ENCODE measurements at places on chromosomes 7 and 10. TPM values are rescaled to one million over a fixed set of nuclear protein-coding genes. Genes with fewer than 3 reads are reported as not detected.

- DNase-seq = no peak
Measured at GRCh38 chr7:6607651-6608051, 7.8 kb upstream of the ZNF853 start.

- no peak for DNase-seq
Measured at GRCh38 chr7:115004121-115004520, 82.2 kb downstream of the MDFIC start.

- DNase-seq = no peak
Measured at GRCh38 chr7:33558549-33559323, 346.6 kb upstream of the BMPER start.

GRCh38 chr10:73931767-73932619 is 21.1 kb downstream of the PLAU start:
- DNase-seq = no peak

DNA sequence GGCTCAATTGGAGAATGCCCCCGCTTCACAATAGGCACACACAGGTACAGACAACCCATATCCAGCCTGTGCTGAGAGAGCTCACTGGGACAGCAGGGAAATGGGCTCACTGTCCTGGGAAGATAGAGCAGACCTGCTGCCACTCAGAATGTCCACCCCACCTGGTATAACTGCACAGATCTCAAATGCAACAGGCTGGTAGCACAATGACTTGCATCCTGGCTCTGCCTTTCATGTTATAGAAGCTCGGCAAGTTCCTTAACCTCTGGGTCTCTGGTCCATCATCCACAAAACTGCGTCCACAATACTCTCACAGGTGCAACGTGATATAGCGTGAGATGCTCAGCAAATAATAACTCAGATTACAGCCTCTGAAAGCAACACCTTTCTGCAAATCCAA is 295.4 kb downstream of the GRID1 start:
- no peak for DNase-seq

GRCh38 chr7:47442605-47442865 is 139.4 kb downstream of the TNS3 start:
- no peak for DNase-seq

- DNase-seq = peak; percentile 45
Measured at GRCh38 chr10:15169555-15170401, 1.3 kb upstream of the NMT2 start.

DNA sequence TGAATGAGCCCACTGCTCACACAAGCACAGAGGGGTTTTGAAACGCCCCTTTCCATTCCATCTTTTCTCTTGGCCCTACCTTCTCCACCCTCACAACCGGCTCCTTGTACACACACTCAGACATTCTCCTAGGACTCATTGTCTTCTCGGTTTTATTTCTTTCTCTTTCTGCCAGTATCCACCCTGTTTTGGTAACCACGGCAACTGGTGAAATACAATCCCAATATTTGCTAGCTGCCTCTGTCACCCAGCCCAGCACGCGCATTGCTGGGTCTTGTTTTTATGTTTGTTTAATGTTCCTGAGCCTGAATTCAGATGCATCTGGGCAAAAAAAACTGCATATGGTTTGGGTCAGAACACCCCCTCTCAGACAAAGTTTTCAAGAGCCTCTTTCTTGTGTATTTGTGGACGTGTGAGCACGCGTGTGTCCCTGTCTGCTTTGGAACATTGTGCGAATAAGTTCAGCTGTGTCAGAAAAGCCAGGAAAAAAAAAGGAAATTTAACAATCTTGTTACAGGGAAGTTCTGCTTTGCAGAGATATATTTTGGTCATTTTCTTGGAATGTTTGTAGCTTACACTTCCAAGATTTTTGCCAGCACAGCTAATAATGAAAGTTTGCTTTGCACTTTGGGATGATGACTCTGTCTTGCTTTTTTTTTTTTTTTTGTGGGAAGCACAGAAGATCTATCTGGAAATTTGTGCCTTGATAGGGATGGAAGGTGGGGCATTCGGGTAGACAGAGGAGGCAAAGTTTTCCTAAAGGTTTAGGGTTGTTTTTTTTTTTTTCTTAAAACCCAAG is 225.9 kb downstream of the TRIL start:
- no peak for DNase-seq

GRCh38 chr10:116084161-116084560 is 188.8 kb downstream of the GFRA1 start:
- DNase-seq = no peak

GRCh38 chr10:112141292-112141691 is 42.3 kb downstream of the GPAM start:
- DNase-seq = no peak

GRCh38 chr7:42774436-42774835 is 137.4 kb downstream of the C7orf25 start:
- no peak for DNase-seq

DNA sequence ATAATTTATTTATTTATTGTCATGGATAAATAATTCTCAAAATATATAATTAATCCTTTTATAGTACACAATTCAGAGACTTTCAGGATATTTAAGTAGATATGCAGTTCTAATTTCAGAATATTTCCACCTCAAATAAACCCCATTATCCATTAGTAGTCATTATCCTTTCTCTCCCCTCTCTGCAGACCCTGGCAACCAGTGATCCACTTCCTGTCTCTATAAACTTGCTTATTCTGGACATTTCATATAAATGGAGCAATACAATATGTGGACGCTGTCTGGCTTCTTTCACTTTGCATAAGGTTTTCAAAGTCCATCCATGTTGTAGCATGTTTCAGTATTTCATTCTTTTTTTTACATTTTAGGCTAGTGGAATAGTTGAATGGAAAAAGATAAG is 230.2 kb downstream of the FZD1 start:
- no peak for DNase-seq

GRCh38 chr7:144568233-144568632 is 164.7 kb upstream of the NOBOX start:
- DNase-seq = no peak

DNA sequence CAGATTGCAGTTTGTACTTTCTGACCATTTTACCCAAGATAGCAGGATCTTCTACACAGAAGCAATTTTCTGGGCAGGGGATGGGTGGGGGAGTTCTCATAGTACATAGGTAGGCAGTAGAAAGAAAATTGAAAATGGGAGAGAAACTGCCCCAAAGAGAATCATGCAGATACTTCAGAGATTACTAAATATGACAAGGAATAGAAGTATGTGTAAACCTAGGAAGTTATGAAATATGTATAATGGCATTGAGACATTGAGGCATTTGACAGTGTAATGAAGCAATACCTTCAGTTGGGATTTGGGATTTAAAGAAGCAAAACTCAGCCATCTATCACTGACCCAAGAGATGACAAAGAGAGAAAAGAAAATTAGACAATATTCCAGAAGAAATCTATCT is 233.0 kb downstream of the PTN start:
- no peak for DNase-seq

Gene ST8SIA6
- 0.22 TPM for polyA plus RNA-seq

Gene ACSM6
- polyA plus RNA-seq = 0.34 TPM

Gene EN2
- not detected for polyA plus RNA-seq

Gene ARMH3
- 14.0 TPM for polyA plus RNA-seq

Gene NODAL
- not detected for polyA plus RNA-seq

Gene MKX
- not detected for polyA plus RNA-seq

Gene EBF3
- 0.09 TPM for polyA plus RNA-seq

Gene SAMD9L
- 4.5 TPM for polyA plus RNA-seq

Gene SPDYE2
- polyA plus RNA-seq = not detected

Gene RADIL
- polyA plus RNA-seq = 1.7 TPM

Gene PAOX
- polyA plus RNA-seq = 14.4 TPM

Gene MMP21
- not detected for polyA plus RNA-seq

Gene GPR15LG
- not detected for polyA plus RNA-seq

Gene CREB5
- 3.4 TPM for polyA plus RNA-seq

Gene AEBP1
- polyA plus RNA-seq = 89.4 TPM

Gene CNNM1
- 0.49 TPM for polyA plus RNA-seq

Gene CLCN1
- polyA plus RNA-seq = not detected

Gene MLXIPL
- polyA plus RNA-seq = 27.9 TPM
